ENCODE measurements at places on chromosomes 1 and 21.

DNA sequence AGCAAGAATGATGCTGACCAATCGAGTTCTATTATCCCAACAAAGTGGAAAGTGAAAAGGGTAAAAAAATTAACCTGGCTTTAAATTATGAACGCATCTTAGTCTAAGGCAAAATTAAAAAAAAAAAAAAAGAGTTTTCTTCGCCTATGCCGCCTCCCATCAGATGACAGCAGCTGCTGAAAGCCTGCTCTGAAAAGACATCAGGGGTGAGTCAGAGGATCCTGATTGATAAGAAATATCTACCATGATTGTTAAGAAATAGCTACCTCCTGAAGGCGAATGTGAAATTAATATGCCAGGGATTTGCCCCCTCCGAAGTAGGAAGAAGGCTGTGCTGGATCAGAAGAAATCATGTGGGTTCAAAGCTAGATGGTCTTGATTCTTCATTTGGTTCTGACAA, 216.8 kb upstream of the C1orf87 start:
- DNase-seq: no peak

GRCh38 chr1:183222909-183223308, 36.8 kb downstream of the LAMC2 start:
- no peak for DNase-seq

GRCh38 chr1:202624781-202625108, 85.5 kb downstream of the SYT2 start:
- no peak for DNase-seq

DNA sequence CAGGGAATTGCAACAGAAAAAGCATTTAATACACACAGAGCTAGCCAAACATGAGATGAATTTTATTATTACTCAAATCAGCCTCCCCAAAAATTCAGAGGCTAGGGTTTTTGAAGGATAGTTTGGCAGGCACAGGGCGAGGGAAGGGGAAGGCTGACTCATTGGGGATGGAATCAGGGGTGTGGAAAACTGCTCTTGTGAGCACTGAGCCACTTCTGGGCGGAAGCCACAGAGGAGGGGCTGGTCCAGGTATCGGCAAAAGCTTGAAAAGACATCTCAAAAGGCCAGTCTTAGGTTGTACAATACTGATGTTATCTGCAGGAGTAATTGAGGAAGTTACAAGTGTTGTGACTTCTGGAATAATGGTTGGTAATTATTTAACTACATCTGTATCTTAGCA, 109.4 kb downstream of the TLR5 start:
- DNase-seq: no peak
